ENCODE measurements at places on chromosomes 7 and 10.

- peak; percentile 93 for DNase-seq
These were observed 44.5 kb downstream of the KCNMA1 start for GRCh38 chr10:77592946-77593636.

GRCh38 chr7:158013085-158013668 lies 574.4 kb downstream of the PTPRN2 start:
- no peak for DNase-seq

GRCh38 chr10:21396889-21397288 lies 128.6 kb downstream of the SKIDA1 start:
- no peak for DNase-seq

- no peak for DNase-seq
These were observed 36.6 kb downstream of the TCF7L2 start for GRCh38 chr10:112986544-112987190.

- no peak for DNase-seq
These were observed 4.6 kb downstream of the NET1 start for GRCh38 chr10:5416981-5417380.

GRCh38 chr10:32713560-32713959 lies 244.5 kb downstream of the ITGB1 start:
- DNase-seq = no peak

DNA sequence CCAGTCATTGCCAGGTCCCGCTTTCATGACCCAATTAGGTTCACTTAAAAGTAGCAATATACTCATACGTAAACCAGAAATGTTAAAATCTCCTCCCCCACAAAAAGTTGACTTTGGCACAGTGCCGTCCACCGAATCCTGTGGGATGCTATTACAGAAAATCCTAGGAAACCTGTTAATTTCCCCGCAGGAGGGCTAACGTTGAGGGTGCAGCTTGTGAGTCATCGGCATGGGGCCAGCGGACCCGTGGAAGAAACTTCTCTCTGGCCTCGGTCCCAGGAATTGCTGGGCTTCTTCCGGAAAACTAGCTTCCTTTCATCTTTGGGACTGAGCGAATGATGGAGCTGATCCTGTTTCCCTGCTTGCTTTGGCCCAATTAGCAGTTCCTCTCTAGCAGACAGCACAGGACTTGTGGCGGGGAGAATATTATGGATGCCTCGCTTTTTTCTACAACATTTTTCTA lies 13.5 kb downstream of the CRYGN start:
- DNase-seq = peak; percentile 99

DNA sequence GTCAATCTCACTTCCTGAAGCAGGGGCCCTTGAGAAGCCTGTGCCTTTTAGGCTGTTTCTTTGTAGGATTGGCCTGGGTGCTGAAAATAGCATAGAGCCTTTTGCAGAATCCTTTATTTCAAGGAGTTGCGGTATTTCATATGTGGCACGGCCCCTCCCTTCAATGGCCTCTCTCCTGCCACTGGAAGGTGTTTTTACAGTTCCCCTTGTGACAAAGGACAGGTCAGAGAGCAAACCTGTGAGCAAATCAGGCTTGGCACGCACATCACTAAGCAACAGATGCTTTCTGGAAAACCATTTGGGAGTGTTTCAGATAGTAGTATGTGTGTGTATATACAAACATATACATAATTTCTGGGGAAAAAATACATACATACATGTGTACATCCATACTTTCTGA lies 388.6 kb upstream of the C7orf33 start:
- no peak for DNase-seq

DNA sequence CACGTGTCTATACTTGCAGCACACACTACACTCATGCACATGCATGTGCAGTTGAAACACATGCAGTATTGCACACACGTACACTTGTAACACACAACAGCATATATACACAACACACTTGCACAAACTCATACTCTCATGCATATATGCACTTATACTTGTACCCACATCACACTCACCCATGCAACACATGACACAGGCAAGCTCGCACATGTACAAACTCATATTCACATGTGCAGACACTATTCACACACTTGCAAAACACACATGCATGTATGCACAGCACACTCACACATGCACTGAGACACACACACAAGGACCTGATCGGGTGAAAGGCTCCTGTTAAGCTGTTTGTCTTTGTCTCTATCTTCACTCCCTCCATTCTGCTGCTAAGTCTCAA lies 169.8 kb downstream of the ZMYND11 start:
- no peak for DNase-seq

DNA sequence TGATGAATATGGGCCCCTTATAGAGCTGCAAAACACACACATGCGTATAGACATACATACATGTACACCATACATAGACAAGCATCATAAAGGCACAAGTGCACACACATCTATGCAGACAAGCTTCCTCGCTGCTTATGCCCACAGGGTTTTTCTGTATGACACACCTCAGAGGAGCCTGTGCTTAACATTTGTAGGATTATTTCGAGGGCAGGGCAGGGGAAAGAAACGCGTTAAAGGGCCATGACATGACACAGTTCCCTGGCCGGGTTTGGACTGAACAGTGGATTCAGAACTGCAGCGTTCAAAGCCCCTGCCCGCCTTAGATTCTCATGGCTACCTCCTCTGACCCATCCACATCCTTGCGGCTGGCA lies 44.8 kb downstream of the CHST3 start:
- DNase-seq = no peak

DNA sequence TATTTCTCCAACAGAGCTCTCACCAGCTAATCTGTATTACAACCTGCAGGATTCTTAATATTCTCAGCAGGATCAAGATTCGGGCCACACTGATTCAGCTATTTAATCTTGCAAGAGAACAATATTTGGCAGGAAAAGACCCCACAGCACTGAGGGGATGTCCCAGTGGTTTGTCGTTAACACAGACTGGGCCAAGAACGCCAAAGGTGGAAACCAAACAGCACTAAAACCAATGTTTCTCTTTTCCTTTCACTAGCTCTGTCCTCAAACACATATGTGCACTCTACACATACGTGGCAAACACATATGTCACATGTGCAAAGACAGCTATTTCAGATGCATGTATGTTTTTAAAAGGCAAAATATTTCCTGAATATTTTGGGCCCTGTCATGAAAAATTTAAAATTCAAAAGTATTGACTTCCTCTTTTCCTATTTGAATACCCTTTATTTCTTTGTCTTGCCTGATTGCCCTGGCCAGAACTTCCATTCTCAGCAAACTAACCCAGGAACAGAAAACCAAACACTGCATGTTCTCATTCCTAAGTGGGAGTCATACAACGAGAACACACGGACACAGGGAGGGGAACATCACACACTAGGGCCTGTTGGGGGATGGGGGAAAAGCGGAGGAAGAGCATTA lies 51.7 kb upstream of the NEBL start:
- DNase-seq = no peak

DNA sequence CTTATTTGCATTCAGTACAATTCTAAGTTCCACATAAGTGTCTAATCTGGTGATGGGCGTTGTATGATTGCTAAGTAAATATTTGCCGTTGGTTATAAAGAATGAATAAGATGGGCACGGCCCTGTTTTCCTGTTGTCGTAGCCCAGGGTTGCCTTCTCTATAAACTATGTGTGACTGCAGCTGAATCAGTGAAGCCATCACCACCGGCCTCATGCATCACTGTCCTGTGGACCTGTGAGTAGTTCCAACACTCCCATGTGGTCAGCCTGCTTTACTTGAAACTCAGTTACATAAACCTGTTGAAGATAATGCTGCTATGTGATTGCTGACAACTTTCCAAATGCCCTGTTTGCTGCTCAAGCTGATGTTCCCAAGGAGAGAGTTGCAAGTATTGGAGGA lies 21.6 kb upstream of the KLF6 start:
- peak; percentile 73 for DNase-seq

DNA sequence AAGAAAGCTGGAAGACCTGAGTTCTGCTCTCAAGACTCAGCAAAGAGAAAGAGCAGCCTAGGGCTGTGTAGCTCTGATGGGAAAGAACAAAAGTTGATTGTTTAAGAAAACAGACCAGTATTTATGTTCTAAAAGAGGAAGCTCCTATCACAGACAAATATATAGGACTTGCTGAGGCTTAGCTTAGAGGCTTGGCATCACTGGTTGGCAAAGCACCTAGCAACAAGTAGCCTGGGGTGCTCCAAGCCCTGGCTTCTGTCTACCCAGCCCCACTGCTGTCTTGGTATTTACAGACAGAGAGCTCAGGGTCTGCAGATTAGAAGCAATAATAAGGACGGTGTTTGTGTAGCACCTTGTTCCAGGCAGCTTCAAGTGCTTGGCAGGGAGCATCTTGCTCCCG lies 36.9 kb upstream of the CCDC3 start:
- no peak for DNase-seq

- DNase-seq = peak; percentile 97
These were observed 284.3 kb upstream of the KAT6B start for GRCh38 chr10:74542077-74542476.

DNA sequence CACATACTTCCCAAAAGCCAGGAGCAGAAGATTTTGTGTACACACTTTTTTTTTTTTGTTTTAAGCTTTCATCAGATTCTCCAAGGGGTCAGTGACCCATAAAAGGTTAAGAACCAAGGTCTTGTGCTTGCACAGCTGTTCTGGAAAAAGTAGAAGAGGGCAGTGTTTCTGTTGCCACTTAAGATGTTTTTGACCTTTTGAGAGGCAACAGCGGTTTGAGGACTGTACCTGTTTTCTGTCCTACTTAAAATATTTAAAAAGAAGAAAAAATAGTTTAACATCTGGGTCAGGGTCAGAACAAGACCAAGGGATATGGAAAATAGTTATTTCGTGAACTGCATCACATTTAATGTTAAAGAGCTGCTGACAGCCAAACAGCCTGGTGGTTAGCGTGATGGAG lies 32.9 kb downstream of the AUTS2 start:
- DNase-seq = peak; percentile 27

DNA sequence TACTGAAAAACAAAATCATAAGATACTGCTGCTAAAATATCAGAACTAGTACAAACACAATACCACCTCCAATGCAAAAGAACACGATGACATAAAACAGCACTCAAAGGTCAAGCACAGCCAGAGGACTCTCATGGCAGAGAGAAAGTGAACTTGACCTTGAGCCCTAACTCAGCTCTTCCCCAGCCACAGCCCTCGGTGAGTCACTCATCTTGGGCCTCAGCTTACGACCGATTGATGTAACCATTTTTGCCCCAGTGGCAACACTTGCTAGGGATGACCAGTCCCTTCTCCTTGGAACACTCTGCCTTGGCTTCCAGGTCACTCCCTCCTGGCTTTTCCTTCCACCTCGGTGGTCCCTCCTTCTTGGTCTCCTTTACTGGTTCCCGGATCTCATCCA lies 77.8 kb downstream of the JAZF1 start:
- peak; percentile 97 for DNase-seq

DNA sequence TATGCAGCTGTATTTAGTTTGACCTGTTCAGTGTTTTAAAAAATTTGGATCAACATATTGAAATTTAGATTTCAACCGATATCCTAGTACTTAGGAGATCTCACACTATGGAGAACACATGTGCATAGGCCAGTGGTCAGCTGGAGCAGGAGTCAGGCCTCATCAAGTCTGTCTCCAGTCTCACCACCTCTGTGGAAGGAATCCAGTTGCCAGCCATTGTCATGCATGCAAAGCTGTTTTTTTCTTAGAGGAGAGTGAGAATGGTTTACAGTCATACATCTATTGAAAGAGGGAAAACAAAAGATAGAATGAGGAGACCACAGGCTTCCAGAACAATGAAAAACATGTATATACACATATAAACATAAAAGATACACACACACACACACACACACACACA lies 7.6 kb upstream of the CLEC5A start:
- DNase-seq = no peak

GRCh38 chr10:124332426-124332825 lies 86.3 kb downstream of the OAT start:
- DNase-seq = peak; percentile 76

GRCh38 chr7:39133088-39133487 lies 155.4 kb downstream of the POU6F2 start:
- no peak for DNase-seq

Data from fibroblast of villous mesenchyme (primary cell).